Stimulated activated CD4-positive, alpha-beta T cell treated with anti-CD3 and anti-CD28 coated beads, Interleukin-2, amount 100 ng/mL, for 48 hours (primary cell): ENCODE measurements at places on chromosomes 3 and 15.
A peak's percentile ranks its signal among the peaks of the same experiment; 100 is the strongest.

DNA sequence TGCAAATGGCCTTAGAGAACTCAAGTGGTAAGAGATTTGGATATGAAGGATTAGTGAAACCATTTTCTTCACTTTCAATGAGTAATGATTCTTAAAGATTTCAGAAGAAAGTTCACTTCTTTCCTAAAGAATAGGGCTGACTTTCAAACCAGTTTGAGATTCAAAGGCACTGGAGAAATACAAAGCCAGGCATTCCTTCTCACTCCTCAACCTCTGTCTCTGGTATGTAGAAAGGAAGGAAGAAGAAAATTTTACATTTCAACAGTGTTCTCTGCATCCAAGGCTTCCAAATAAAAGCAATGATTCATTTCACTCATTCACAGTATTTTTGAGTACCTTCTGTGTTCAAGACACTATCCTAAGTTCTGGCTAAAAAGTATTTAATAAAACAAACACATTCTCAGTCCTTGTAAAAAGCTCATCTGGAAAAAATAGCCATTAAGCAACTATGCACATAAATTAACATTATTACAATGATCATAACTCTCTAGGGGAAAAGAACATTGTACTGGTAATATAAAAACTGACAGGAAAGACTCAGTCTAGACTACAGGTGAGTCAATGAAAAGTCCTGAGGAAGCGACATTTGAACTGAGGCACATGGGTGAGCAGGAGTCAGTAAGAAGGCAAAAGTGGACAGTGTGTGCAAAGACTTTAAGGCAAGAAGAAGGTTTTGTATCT lies 79.5 kb downstream of the IMPG2 start:
- DNase-seq: no peak

- DNase-seq: no peak
These were observed 15.8 kb upstream of the KCNMB2 start for GRCh38 chr3:178520451-178520850.

GRCh38 chr3:188407158-188407880 lies 253.4 kb downstream of the LPP start:
- no peak for DNase-seq

GRCh38 chr3:63968612-63969350 lies 54.5 kb downstream of the PSMD6 start:
- no peak for DNase-seq

- peak; percentile 15 for DNase-seq
These were observed 89.2 kb upstream of the MEF2A start for GRCh38 chr15:99476413-99477222.

- DNase-seq: no peak
These were observed 24.5 kb upstream of the HDAC11 start for GRCh38 chr3:13455644-13456043.

GRCh38 chr3:47162697-47163168 lies 1.2 kb downstream of the SETD2 start:
- DNase-seq: no peak

DNA sequence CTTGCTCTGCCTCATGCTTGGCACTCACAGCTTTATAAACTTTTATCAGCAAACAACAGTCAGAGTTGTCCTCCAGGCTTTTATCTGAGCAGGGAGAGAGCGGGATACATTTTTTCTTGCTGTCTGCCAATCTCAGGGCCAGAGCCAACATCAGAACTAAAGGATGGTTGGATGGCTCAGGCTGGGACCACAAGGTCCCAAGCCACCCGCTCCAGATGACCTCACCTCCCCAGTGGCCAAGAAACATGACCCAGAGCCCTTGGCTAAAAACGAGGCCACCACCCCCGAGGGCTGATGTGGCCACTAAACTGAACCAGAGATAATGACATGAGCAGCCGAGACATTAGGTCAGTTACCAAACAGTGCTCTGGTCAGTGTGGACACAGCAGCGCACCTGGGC lies 18.8 kb upstream of the SPATA12 start:
- no peak for DNase-seq

DNA sequence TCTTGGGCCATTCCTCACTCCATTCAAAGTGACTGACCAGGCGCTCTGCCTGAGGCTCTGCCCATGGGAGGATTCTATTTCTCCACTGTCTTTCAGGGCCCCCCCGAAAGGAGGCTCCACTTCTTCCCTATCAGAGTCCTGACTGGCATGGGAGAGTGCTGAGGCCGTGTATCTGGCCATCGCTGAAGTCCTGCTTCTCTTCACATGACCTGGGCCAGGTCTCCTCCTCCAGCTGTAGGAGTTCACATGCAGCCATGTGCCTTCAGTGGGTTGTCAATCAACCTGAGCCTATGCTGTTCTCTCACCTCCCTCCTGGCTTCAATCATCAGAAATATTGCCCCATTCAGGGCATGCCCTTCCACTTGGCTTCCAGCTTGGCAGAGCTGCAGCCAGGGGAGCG lies 12.8 kb upstream of the APBA2 start:
- DNase-seq: no peak

DNA sequence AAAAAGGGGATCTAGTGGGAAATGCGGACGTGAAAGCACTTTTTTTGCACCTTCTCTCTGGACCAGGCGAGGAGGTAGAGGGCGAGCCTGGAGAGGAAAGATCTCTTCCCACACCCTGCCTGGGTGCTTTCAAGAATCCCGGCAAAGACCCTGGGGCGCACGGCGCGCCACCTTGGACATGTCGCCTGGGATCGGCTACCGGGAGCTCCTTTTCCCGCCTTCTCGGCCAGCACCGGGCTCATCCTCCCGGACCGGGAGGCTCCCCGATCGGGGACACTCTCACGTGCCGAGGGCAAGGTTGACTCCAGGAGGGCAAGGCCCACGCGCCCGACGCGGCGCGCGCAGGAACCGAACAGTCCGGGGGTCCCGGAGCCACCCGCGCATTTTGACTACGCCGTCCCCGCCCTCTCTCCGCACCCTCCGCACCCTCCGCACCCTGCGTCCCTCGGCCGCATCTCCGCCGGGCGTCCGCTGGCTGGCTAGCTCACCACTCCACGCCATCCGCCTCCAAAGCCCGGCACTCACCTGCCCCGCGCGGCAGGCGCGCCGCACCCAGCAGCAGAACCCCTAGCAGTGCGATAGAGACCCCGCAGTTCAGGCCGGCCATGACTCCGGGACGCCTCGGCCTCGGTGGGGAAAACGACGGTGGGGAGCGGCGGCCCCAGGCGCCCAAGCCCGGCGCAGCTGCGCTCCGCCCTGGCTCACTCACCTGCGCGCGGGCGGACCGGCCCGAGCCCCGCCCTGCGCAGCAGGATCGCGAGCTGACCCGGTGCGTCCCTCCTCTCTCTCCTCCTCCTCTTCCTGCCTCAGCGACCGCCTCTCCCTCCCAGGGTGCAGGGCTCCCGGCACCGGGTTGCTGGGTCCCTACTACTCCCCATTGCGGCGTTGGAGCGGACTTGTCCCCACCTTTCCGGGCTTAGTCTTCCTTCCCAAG lies at the start of gene CDCP1:
Gene CDCP1 (minus strand): TSS at position 698 of the 934 bp plus-strand sequence. CDS start 91 bp downstream, at position 607.
- no peak for DNase-seq

DNA sequence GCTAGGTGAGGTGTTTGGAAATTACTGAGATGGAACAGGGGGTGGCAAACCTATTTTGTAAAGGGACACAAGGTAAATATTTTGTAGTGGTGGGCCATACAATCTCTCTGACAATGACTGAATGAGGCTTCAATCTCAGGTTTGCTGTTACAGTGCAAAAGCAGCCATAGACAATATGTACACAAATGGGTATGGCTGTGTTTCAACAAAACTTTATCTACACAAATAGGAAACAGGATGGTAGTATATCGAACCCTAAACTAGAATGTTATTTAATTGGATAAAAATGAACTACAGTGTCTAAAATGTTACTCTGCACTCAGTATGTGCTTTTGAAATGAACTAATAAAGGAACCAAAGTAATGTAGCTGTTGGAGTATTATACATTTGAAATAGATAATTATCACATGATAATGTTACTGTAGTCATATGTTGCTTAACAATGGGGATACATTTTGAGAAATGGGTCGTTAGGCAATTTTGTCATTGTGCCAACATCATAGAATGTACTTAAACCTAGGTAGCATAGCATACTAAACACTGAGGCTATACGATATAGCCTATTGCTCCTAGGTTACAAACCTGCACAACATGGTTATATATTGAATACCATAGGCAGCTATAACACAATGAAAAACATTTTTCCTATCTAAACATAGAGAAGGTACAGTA lies 495.2 kb upstream of the TBL1XR1 start:
- no peak for DNase-seq

DNA sequence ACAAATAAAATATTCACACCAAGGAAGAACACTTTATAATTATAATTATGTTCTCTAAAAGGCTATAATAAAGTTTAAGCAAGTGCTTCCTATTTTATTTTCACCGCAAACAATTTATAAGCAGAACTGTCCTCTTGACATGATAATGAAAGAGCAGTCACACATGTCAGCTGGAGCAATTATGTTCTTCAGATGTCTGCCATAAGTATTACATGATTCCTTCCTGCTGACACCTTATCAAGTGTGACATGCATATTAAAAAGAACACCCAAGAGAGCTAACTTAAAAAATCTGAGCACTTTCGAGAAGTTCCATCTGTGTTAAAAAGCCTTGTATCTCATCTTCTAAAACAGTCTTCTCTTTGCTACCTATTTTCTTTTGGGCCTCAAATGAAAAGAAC lies 249.5 kb downstream of the SQOR start:
- DNase-seq: no peak

DNA sequence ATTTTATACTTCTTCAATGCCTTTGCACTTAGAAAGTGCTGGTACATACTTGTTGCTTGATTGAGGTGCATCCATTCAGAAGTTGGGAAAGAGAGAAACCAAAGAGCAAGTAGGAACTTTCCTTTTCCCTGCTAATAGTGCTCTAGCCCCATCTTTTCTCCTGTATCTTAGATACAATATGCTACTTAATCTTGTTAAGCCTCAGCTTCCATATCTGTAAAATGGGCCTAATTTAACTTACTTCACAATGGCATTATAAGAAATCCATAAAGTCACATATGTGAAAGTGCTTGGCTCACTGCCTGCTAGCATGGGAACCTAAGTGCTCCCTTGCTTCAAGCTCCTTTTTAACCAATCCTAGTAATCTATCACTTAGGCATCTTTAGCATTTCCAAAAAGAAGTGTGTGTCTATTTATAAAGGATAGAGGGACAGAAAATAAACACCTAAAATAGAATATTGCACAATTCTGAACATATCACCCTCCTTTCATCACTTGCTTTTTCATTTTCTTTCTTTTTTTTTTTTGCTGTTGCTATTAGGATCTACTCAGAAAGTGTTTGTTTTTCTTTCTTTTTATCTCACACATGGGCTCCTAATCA lies 28.1 kb downstream of the KCNAB1 start:
- DNase-seq: no peak

- DNase-seq: peak; percentile 49
These were observed 29.9 kb downstream of the MBNL1 start for GRCh38 chr3:152298393-152299248.

DNA sequence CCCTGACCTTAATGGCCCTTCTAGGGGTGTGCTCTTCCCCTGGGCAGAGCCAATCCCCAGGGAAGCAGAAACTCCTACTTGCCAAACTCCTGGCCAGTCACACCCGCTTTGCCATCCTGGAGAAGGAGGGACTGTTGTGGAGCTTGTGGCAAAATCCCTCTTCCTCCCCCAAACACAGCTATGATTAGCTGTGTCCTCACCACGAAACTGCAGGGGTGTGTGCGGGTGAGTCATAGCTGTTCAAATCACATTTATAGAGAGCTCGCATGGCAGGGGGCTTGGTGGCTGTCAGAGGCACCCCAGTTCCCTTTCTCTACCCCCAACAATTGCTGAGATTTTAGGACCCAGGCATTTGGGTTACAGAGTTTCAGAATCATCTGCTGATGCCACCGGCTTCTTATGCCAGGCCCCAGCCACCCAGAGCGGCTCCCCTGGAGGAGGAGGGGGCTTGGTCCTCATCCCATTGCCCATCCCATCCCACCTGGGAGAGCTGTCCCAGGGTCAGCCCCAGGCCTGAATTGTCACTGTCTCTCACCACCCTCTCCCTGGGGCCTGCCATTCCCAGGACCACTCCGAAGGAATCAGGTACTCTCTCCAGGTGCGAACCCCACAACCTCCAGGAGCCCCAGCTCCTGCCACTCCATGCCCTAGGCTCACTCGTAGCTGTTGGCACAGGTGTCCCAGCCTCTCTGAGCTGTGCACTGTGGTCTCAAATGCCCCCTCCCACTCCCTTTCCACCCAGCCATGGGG lies 28.8 kb upstream of the MAGEF1 start:
- no peak for DNase-seq

- DNase-seq: no peak
These were observed 14.5 kb downstream of the TIGIT start for GRCh38 chr3:114308377-114308776.

DNA sequence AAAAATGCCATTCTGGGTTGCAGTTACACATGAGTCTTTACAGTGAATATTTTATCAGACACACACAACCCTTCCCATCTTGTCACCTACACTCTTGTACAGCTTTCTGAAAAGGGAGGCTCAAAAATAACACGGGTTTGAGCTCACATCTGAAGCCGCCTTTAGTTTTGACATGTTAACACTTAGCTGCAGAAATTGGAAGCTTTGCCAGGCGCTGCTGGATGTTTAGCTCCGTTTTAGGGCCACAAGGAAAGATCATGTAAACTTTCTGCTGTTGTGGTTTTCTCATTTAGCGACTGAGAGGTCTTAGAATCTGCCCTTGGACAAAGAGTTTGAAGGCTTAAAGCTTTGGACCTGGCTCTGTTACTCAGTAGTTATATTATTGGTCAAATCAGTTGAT lies 120.1 kb downstream of the OXNAD1 start:
- no peak for DNase-seq

DNA sequence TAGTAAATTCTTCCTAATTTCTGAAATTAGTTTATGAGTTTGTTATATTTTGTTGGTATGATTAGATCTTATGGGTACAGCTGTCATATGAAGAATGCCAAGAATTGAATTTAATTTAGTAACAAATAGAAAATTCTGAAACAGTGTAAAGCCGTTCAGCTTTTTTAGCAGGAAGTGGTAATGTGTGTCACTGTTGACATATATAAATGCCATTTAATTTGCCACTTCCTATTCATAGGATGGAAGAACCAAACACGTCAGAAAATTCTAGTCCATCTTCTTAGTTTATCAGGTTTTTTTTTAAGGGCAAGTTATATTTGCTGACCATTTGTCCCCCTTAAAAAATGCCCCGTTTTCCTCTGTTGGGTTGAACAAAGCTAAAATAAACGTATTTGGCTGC lies 43.0 kb downstream of the RAB8B start:
- DNase-seq: no peak

DNA sequence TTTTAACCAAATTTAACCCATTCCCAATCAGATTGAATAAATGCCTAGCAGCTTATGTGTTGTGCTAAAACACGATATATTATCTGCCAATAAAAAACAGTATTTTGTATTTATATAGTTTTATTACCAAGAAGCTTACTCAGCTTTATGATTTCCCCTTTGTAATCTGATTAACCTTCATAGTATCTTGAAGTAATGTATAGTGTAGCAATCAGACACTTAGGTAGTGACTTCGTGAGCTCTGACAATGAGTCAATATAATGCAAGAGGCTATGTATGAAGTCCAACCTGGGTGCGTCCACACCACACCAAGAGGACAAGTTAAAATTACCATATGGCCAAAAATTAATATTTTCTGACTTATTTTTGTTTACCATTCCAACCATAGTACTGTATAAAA lies 2.1 kb upstream of the CNBP start:
- DNase-seq: no peak

GRCh38 chr3:188353426-188353825 lies 199.5 kb downstream of the LPP start:
- DNase-seq: no peak

- DNase-seq: no peak
These were observed 2.7 kb downstream of the PDCD7 start for GRCh38 chr15:65130941-65131340.
